Stimulated activated memory B cell treated with anti-CD40 and anti-IgM and Interleukin-4, amounts not matched to agents 10 μg/mL and 1 μg/mL and 100 μg/mL, for 72 hours (primary cell): ENCODE measurements at places on chromosomes 4 and X.

GRCh38 chr4:78616046-78616498 lies 64.5 kb downstream of the ANXA3 start:
- no peak for ATAC-seq

- ATAC-seq, result no peak
Measured at GRCh38 chrX:123518791-123519190, 214.1 kb downstream of the THOC2 start.

- no peak for ATAC-seq
Measured at GRCh38 chrX:72340626-72341025, 34.9 kb upstream of the CITED1 start.

DNA sequence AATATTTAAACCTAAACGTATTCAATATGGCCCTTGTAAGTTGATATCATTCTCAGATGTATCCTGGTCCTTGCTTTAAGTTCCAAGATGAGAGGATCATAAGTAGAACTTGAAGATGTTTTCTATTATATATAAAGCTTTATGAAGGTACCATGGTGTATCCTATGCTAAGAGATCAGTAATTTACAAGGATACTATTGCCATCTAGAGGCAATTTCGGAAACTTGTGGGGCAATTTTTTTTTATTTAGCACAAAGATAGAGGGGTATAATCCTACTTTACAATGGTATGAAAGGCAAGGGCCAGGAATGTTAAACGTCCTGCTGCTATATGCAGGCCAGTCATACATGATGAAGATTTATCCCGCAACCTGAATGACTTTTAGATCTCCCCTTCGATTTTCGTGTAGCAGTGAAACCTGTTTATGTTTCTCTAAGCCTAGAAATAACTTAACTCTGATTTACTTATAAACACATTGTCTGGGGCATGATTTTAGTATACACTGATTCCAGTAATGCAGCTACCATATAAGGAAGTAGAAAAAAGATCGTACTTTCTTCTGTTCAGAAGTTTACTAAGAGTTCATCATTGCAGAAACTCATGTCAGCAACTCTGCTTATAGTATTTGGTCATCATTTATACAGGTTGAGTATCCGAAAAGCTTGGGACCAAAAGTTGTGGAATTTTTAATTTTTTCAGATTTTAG lies 2.6 kb downstream of the SLC25A31 start:
- peak; percentile 20 for ATAC-seq

GRCh38 chrX:55220119-55220794 lies at the start of gene PAGE5:
PAGE5 (plus strand) TSS chrX:55220346; CDS start chrX:55221383, 1,037 bp downstream.
- ATAC-seq, result no peak
